ENCODE measurements at places on chromosomes 4 and X.

- DNase-seq = no peak
Measured at GRCh38 chr4:139053909-139054308, 38.3 kb downstream of the NOCT start.

DNA sequence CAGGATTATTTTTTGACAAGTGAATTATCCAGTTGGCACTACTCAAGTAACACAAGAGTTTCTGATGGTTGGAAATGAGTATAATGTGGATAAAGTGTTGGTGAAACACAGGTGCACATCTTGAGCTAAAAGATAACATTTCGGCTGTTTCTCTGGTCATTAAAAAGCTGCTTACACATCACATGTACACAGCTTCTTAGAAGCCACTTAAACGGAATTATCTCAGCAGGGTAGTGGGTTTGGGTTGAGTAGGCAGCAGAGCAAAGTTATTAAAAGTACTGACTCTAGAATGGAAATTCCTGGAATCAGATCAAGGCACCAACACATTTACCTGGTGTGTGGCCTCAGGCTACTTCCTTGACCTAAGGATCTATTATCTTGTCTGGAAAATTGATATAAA, 55.4 kb upstream of the RASSF6 start:
- DNase-seq = no peak

GRCh38 chr4:152554742-152555141, 18.9 kb upstream of the FBXW7 start:
- DNase-seq = no peak

DNA sequence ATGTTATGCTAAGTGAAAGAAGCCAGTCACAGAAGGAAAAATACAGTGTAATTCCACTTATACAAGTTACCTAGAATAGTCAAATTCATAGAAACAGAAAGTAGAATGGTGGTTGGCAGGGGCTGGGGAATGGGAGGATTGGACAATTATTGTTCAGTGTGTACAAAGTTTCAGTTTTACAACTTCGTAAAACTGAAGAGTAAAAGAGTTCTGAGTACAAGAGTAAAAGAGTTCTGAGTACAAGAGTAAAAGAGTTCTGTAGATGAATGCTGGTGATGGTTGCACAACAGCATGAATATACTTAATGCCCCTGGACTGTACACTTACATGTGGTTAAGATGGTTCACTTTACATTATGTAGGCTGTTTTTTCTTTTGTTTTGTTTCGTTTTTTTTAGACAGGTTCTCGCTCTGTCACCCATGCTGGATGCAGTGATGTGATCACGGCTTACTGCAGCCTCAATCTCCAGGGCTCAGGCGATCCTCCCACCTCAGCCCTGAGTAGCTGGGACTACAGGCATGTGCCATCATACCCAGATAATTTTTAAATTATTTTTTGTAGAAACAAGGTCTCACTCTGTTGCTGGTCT, 230.9 kb downstream of the SOWAHB start:
- no peak for DNase-seq

DNA sequence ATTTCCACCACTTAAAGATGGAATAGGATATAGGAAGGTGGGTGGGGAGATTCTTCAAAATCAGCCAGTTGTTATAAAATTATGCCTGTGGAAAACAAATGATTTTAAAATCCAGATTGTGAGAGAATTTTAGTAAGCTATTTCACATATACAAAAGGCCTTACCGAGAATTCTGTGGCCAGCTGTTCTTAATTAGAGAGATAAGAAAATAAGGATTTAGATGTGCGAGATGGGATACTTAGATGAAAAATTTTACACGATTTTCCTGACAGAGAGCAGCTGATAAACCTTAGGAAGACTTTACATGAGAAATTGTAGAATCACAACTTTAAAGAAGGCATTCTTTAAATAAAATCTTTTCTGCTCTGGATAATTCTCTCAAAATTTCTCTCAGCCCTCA, 94.5 kb upstream of the IQCM start:
- DNase-seq = no peak

- no peak for DNase-seq
Measured at GRCh38 chrX:129694805-129695204, 40.0 kb upstream of the APLN start.

GRCh38 chr4:27973056-27973455, 1112.4 kb downstream of the STIM2 start:
- no peak for DNase-seq

All from osteoblast (primary cell).